ENCODE measurements at places on chromosomes 12 and 14.

GRCh38 chr12:121861636-121862254 lies 3.1 kb upstream of the HPD start:
- DNase-seq, result no peak

DNA sequence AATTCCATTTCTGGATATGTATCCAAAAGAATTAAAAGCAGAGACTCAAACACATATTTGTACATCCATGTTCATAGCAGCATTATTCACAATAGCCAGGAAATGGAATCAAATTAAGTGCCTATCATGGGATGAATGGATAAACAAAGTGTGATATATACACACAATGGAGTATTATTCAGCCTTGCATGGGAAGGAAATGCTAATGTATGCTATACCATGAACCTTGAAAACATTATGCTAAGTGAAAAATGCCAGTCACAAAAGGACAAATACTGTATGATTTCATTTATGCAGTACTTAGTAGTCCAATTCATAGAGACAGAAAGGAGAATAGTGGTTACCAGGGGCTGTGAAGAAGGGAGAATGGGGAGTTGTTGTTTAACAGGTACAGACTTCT lies 32.1 kb upstream of the CSRNP2 start:
- DNase-seq, result no peak

DNA sequence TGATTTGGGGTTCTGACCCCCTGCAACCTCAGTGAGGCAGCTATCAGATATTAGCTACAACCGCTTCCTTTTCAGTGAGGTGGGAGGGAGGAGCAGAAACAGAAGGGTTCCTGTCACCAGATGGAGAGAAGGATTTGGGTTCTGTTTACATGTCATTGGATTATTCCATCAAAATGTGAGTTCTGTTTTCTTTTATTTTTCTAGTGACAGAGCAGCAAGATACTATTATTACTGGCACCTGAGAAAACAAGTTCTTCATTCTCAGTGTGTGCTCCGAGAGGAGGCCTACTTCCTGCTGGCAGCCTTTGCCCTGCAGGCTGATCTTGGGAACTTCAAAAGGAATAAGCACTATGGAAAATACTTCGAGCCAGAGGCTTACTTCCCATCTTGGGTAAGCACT lies 52.8 kb downstream of the FRMD6 start:
- no peak for DNase-seq

- DNase-seq, result no peak
Observed at GRCh38 chr14:72745546-72745945, 148.4 kb downstream of the DPF3 start.

GRCh38 chr12:94951071-94951934 lies 52.2 kb downstream of the NDUFA12 start:
- DNase-seq, result no peak

DNA sequence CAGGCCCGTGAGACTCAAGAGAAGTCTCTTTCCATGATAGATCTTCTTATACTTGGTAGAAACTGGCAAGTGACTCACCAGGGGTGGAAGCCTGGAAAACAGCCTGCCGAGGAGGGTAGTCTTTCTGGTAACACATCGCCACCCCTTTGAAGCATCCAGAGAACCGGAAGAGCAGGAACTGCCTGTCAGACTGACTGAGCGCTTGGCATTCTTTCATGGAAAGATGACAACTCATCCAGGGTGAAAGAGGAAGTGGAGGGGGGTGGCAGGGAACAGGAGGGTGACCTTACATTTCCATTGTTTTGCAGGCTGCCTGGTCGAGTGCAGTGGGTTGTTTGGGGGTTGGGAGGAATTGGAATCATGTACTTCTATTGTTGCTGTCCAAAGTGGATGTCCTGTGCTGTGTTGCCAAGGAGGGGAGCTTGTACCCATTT lies 34.5 kb downstream of the PRKCH start:
- no peak for DNase-seq
